ENCODE measurements at places on chromosomes 3 and 15.
A peak's percentile ranks its signal among the peaks of the same experiment; 100 is the strongest.

- no peak for DNase-seq
Measured at GRCh38 chr15:42193383-42193782, 14.7 kb downstream of the VPS39 start.

GRCh38 chr3:15506571-15506970 is 14.9 kb downstream of the COLQ start:
- DNase-seq: no peak

DNA sequence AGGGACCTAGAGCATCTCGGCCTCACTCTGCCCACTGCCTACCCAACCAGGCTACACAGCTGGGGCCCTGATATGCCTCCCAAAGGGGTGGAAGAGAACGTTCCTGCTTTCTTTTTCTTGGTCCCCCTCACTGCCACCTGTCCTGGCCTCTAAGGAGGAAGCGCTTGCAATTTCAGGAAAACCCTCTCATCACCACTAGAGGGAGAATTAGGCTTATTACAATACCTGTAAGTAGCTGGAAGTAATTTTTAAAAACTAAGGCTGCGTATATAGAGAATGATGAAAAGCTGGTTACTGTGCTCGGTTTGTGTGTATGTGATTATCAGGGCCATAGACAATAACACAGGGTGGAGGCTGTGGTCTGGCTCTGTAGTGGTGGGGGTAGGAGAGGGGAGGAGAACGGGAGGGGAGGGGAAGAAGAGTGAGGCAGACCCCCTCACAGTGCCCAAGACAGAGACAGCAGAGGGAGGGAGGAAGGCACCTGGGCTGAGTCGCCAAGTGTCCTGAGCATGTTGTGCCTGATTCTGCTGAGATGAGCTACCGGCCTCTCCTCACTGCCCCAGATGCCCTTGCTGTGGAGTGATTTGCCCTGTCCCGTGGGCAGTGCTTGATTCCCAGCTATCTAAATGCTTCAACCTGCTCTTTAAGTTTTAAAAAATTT is 3.3 kb downstream of the GABRG3 start:
- DNase-seq: no peak

DNA sequence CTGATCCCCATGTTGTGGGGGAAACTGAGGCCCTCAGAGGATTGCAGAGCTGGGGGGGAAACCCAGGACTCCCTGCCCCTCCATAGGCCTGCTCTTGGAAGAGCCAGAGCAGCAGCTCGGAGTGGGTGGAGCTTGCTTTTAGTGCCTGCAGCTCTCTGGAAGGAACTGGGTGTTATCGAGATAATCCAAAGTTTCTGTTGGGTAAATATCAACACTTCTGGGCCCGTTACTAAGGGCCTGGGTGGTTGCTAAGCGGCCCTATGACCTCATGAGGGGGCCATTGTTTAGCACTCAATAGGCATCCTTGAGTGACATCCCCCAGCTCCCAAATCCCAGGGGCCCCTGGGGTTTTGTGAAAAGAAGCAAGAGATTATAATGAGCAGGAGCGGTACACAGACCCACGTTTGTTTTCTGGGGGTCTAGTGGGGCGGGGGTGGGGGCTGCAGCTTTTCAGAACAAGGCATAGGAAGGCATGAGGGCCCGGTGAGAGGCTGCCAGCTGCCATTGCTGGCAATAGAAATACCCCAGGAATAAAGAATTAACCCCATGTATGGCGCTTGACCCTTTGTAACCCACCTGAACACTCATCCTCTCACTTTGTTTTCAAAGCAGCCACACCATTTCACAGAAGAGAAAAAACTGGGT is 48.3 kb upstream of the ATP2B2 start:
- no peak for DNase-seq

- DNase-seq: peak; percentile 75
Measured at GRCh38 chr3:23202921-23203707, at the start of gene UBE2E2. UBE2E2 (plus strand) TSS chr3:23203327.

GRCh38 chr3:71492566-71492965 is 91.0 kb downstream of the FOXP1 start:
- no peak for DNase-seq

DNA sequence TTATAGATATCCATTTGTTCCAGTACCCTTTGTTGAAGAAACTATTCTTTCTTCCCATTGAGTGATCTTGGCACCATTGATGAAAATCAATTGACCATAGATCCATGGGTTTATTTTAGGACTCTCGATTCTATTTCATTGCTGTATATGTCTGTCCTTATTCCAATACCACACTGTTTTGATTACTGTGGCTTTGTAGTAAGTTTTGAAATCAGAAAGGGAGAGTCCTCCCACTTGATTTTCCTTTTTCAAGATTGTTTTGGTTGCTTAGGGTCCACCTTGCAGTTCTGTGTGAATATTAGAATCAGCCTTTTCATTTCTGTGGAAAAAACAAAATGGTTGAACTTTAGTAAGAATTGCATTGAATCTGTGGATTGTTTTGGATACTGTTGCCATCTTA is 20.6 kb upstream of the IL20RB start:
- no peak for DNase-seq

DNA sequence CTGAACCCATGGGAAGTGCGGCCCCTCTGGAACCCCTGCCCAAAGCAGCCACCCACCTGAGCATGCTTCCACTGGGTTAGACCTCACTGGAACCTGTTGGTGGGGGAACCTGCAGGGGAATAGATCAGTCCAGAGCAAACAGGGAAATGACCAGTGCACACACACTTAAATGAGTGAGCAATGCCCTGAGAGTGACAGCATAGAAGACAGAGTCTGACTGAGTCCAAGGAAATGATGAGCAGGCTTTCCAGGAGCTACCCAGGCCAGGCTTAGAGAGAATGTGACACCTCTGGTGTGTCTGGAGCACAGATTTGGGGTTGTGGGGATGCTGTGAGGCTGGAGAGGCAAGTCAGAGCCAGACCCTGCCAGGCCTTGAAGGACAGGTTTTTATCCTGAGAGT is 28.5 kb downstream of the PLA1A start:
- DNase-seq: no peak
